ENCODE measurements at places on chromosomes 6 and 20. TPM values are rescaled to one million over a fixed set of nuclear protein-coding genes. Genes with fewer than 3 reads are reported as not detected.

UST gene
- 2.8 TPM for total RNA-seq

CTCFL gene
- total RNA-seq = not detected

FBXO5 gene
- 17.5 TPM for total RNA-seq

SLA2 gene
- total RNA-seq = not detected

RIPOR3 gene
- total RNA-seq = 0.05 TPM

OSTM1 gene
- total RNA-seq = 8.5 TPM

Measured in A375 (cell line).